ENCODE measurements at places on chromosomes 13 and 19. TPM values are rescaled to one million over a fixed set of nuclear protein-coding genes. Genes with fewer than 3 reads are reported as not detected.

- DNase-seq: no peak
Observed at GRCh38 chr13:110518226-110518525, 43.3 kb downstream of the RAB20 start.

GRCh38 chr13:77359171-77359570 is 32.3 kb upstream of the MYCBP2 start:
- DNase-seq: no peak

- no peak for DNase-seq
Observed at GRCh38 chr19:29944390-29945012, 2.5 kb downstream of the URI1 start.

GRCh38 chr13:45295536-45295935 is 45.4 kb downstream of the TPT1 start:
- no peak for DNase-seq

- DNase-seq: no peak
Observed at GRCh38 chr13:59690857-59691500, 472.7 kb downstream of the DIAPH3 start.

DNA sequence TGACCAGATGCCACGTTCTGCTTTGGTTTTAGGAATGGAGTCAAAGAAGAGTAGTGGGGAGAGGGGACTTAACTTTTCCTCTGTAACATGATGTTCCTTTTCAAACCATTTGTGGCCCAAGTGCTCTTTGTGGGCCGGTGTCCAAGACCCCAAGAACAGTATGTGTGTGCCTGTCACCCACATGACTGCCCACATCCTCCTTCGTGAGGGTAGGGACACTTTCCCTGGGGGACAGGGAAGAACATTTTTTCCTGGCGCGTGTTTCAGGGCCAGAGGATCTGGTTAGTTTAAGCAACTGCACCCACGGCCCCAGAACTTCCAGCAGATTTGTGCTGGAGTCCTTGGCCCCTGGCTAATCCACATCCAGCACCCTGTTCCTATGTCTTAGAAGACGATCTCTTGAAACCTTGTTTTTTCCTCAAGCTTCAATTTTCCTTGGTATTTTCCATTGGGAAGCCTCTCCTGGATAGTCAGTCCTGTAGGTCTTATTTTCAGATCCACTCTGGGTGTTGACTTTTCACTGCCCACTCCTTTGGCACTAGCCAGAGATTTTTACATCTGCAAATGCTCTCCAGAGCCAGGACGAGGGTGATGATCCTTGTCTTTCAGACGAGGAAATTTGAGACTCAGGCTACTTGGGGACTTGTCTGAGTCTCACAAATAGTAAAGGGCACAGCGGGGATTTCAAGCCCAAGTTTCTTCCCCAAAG is 10.8 kb upstream of the CCDC97 start:
- no peak for DNase-seq

- DNase-seq: no peak
Observed at GRCh38 chr19:16944626-16945363, 56.0 kb downstream of the F2RL3 start.

DNA sequence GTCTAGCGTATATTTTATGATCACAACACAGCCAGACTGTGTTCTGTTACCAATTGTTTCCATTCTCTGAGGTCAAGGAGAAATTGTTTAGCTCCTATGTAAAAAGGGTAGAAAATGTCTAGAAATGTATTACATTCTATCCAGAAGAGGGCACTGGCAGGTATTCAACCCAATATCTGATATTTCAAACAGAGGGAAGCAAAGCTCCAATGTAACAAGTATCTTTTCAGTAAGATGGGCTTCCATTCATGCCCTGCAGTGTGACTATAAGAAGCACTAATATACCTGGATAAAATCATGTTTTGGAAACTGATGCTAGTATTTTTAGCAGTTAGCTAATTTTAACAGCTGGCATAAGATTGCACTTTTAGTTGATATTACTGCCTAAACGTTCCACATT is 312.7 kb downstream of the FGF14 start:
- no peak for DNase-seq

Gene TRMT1
- 23.6 TPM for total RNA-seq

Gene FCAR
- total RNA-seq: not detected

Data from left colon (tissue), 2 donors.